Globus pallidus (tissue), 1 donor: ENCODE measurements at places on chromosomes 2 and 18.

- no peak for DNase-seq
Observed at GRCh38 chr18:76530846-76531245, 35.8 kb upstream of the ZNF516 start.

- DNase-seq = peak; percentile 61
Observed at GRCh38 chr2:21042958-21043743, 722 bp downstream of the APOB start.

- DNase-seq = no peak
Observed at GRCh38 chr18:48776641-48777025, 174.1 kb downstream of the SMAD7 start.

GRCh38 chr18:62521082-62521481 lies 1.7 kb upstream of the ZCCHC2 start:
- no peak for DNase-seq
